ENCODE measurements at places on chromosomes 6 and 20.

DNA sequence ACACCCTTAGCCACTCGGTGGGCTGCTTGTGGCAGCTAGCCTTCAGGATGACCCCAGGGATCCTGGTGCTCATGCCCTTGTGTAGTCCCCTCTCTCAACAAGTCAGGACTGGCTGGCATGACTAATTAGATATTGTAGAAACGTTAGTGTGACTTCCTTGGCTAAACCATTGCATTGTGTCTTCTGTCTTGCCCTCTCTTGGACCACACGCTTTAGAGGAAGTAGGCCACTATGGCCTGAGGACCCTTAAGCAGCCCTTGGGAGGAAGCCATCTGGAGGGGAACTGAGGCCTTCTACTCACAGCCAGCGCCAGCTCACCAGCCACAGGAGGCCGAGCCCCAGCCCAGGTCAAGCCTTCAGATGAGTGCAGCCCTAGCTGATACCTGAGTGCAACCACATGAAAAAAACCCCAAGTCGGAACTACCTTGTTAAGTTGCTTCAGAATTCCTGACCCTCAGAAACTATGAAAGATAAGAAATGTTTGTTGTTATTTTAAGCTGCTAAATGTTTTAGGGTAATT is 10.1 kb downstream of the ANGPT4 start:
- DNase-seq: no peak

GRCh38 chr6:30149234-30149633 is 11.8 kb downstream of the TRIM10 start:
- no peak for DNase-seq

DNA sequence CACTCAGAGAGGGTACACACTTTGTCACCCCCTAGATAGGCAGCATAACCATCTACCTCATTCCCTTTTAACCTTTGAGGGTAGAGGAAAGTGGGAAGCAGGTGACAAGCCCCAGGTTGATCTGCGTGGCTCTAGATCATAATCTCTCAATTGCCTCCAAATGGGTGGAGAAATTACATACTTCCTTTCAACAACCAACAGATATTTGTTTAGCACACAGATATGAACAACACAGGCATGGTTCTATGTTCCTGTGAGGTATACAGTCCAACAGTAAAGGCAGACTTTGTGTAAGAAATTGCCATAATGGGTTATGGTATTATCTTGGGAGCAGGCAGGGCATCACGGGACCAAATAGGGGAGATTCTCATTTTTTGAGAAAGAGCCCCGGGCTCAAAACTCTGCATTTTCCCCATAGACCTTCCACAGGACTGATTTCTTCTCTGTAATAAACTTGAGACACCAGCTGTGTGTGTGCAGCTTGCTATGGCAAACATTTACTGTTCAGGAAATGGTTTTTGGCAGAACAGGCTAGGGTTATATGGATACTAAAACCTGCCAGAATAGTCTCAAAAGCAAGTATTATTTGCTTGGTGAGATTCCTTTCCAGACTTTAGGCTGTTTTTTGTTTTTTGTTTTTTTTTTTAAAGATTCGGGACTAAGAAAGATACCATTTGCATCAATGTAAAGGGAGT is 126.2 kb downstream of the CD164 start:
- DNase-seq: peak; percentile 66

- DNase-seq: no peak
Measured at GRCh38 chr20:368915-369314, 11.6 kb upstream of the TRIB3 start.

DNA sequence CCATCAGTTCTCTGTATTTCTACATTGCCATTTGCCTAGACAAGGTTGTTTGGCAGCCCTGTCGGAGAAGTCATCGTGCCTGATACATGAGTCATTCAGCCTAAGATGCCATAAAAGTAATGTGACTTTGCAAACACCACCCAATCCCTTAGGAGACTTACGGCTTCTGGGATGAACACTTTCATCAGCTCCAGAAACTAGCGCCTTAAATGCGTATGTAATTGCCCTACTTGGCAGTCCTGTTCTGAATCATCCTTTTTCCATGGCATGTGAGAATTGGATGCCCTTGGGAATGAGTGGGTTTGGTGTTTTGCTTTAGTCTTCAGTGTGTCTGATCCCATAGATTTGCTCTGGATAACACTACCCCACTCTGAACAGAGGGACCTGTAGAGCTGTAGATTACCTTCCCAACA is 158.5 kb downstream of the SASH1 start:
- DNase-seq: no peak

DNA sequence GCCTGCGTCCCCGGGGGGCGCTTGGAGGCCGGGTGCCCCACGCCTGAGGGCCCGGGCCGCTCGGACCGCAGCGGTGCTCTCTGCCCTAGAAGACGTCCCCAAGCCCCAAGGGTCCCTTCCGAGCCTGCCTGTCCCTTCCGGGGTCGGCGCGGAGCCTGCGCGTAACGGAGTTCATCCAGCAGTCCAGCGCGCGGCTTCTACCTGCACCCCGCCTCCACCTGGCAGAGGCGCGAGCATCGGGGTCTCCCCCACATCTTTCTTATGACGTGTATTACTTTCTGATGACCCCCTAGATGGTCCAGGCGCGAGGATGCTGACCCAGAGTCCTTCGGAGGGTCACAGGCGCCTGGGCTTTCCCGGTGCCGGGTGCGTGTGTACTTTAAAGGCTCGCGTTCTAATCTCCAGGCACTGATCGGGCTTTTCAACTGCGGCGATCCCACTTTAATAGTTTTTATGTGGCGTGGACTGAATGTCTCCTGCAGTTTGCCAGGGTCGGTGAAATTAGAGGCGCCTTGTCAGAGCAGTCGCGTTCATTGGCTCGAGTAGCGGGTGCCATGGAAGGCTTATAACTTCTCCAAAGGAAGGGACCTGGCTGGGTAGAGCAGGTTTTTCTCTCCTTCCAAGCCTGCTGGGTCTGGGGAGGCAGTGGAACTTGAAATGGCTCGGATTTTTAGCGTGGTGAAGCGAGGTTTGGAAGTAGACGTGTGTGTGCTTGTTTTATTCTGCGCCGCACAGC is 912 bp downstream of the EYA4 start:
- no peak for DNase-seq

DNA sequence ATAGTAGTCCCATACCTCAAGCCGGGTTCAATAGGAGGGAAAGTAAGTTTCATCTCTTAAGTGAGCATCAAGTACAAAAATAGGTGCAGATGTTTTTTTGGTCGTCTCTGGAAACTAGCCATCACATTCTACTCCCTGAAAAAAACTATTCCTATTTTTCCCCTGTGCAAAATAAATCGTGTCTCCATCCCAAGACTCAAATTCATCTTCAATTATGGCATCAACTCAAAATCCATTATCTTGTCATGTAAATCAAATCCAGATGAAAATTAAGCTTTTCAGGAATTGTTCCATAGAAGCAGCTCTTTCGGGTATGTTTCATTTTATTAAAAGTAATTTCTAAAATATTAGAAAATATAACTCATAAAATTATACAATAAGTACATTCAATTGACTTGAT is 1368.4 kb downstream of the GRIK2 start:
- DNase-seq: no peak

GRCh38 chr20:24866008-24866407 is 83.1 kb upstream of the CST7 start:
- DNase-seq: no peak

GRCh38 chr6:145621776-145622175 is 113.5 kb downstream of the EPM2A start:
- no peak for DNase-seq

DNA sequence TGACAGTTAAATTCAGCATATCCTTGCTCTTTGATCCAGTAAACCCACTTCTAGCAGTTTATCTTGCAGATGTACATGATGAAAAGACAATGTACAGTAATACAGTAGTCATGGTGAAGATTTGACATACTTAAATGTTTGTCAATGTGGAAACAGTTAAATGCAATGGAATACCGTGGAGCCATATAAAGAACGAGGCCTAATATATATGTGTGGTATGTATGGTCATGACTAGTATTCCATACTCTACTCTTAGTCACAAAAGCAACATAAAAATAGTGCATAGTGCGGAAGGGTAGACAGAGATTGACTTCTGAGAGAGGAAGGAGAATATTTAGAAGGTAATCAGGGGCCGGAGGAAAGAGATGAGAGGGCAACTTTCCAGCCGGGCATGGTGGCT is 70.7 kb upstream of the ARMC2 start:
- DNase-seq: no peak

- no peak for DNase-seq
Measured at GRCh38 chr6:57434944-57435343, 117.5 kb downstream of the PRIM2 start.

GRCh38 chr20:59983076-59983475 is 24.9 kb downstream of the CDH26 start:
- DNase-seq: no peak

- DNase-seq: no peak
Measured at GRCh38 chr20:56724241-56724757, 95.2 kb downstream of the TFAP2C start.

DNA sequence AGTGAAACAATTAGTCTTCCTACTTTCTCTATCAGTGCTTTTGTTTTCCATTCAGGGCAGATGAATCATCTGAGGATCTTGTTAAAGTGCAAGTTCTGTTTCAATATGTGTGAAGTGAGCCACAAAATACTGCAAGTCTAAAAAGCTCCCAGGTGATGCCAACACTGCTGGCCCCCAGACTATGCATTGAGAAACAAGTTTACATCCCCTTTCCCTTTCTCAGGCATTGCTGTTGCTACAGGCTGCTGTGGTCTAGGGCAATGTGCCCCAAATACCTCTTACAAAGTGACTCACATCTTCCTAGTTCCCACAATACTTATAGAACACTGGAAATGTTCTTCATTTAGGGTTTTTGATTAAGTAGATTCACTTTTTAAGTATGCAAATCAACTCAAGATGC is 31.8 kb downstream of the ABRACL start:
- no peak for DNase-seq

GRCh38 chr6:15829156-15829555 is 166.3 kb upstream of the DTNBP1 start:
- no peak for DNase-seq

DNA sequence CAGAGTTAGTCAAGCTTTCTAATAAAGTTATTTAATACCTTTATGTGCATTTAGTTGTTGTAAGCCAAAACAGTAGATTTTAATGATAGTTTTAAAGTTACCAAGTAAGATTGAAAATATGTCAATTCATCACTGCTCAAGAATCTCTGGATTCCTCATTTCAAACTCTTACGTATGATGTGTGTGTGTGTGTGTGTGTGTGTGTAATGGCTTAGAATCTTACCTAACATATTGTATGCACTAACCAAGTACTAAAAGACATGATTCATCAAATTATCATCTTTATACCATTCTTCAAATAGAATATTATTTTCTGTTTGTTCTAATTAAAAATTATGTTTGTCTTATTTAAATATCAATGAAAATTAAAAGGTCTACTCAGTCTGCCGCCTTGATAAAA is 41.5 kb upstream of the ZNF337 start:
- DNase-seq: no peak

DNA sequence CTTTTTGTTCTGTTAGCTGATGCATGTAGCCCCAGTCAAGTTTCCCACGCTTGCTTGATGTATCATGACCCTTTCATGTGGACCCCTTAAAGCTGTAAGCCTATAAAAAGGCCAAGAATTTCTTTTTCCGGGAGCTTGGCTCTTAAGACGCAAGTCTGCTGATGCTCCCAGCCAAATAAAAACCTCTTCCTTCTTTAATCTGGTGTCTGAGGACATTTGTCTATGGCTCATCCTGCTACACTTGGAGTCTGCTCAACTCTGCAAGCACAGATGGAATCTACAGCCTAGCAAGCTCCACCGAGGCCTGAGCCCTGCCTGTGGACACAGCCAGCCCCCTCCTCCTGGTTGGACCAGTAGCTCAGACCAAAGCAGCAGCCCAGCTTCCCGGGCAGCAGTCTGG is 3.4 kb downstream of the CST2 start:
- DNase-seq: no peak

- DNase-seq: no peak
Measured at GRCh38 chr20:62698231-62698630, 10.4 kb upstream of the NTSR1 start.

DNA sequence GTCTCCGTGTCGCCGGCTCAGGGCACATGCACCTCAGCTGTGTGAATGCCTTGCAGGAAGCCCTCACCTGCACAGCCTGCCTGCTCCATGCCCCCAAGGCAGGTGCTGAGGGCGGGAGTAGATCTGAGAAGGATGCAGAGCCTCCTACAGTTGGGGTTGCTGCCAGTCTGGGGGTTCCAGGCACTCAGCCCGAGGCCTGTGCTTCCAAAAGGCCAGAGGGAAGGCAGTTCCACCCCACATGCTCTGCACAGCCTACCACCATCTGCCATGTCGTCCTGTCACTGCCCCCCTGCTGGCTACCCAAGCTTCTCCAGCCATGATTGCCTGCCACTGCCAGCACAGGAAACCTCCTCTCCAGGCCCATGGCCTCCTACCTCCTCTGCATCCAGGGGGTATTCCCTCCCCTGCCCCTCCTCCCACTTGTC is 19.3 kb downstream of the ACSS1 start:
- DNase-seq: no peak

DNA sequence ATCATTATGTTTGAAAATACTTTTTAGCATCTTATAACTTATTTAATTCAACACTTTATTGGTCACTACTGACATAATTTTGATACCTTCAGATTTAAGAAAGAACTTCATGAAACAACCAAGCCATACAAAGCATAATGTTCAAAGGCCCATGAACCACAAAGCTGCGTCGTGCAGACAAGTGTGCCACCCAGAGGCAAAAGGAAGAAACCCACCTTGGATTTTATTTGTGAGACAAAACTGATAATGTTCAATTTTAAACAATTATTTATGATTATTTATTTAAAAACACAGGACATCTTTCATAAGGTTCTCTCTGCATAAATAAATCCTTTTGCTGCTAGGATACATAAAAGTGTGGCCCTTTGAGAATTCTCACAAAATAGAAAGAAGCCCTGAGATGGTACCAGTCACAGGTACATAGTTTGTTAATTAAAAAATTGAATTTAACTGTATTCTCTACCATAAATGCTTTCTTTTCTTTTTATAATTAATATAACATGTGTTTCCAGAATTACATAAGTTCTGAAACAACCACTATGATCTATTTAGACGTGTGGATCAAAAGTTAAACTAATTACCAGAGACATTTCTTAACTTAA is 143.7 kb downstream of the RALGAPA2 start:
- peak; percentile 30 for DNase-seq

Measured in SHP77 treated with DMSO at 0.1 percent for 48 hours (cell line).